GM04504 (cell line): ENCODE measurements at places on chromosomes 6 and 20.

GRCh38 chr6:136773473-136773796 is 18.8 kb downstream of the MAP3K5 start:
- no peak for DNase-seq

GRCh38 chr6:797479-798077 is 104.6 kb upstream of the EXOC2 start:
- peak; percentile 24 for DNase-seq

DNA sequence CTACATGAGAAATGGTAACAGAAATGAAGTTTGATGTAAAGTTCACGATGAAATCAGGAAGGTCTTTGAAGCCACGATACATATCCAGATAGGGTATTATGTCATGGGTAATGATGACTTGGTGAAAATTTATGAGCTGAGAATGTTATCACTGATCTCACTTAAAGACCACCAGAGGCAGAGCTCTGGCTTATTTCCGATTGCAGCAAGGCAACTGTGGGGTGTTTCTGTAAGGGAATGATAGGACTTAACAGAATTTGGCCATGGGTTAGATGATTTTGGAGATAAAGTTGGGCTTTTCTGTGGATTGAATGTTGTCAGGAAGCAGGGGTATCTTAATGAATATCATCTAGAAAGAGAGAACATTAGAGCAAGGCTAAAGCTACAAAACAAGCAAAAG is 508.4 kb downstream of the HDGFL1 start:
- no peak for DNase-seq

DNA sequence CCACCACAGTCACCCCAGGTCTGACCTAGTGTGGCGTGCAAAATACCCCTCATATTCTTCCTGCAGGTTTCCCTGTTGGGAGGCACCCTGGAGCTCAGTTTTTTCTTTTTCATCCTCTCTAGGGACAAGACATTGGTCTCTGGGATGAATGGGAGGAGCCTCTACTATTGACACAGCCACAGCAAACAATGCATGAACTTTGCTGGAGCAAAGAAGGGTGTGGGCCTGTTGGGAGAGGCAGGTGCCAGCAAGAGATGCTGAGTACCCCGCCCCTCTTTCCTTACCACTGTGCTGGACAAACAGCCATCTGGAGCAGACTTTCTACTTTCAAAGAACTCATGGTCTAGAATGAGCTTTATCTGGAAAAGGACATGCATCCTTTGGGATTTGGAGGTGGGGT is 10.1 kb downstream of the TGM3 start:
- DNase-seq = no peak

- no peak for DNase-seq
These were observed 19.0 kb downstream of the RNF24 start for GRCh38 chr20:3996399-3996798.

DNA sequence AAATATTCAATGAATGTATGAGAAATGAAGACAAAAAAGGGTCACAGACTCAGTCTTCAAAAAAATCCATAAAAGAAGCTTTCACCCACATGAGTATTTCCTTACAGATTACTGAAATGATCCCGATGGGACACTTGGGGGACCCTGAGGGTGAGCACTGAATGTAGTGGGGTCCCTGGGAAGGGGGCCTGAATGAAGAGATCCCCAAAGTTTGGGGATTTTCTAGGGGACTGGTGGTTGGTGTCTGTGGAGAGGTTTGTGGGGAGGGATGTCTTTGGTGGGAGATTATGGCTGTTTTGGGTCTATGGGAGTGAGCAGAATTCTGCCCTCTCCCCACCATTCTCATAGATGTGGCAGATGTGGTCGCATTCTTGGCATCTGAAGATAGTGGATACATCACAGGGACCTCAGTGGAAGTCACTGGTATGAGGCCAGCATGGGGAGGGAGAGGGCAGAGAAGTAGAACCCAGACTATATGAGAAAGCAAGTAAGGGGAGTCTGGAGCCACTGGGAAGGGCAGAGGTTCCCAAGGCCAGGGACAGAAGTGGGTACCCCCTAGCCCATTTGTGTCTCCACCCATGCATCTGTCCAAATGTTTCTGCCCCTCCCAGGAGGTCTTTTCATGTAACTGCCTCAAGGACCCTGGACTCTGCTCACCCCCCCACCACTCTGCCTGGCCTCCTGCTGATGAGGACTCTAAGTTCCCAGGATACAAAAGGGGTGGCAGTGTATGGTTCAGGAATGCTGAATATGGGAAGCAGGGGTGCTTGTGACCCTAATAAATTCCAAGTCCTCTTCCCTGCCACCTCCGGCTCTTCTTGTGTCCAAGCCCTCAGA is 1.8 kb downstream of the HSD17B8 start:
- no peak for DNase-seq

DNA sequence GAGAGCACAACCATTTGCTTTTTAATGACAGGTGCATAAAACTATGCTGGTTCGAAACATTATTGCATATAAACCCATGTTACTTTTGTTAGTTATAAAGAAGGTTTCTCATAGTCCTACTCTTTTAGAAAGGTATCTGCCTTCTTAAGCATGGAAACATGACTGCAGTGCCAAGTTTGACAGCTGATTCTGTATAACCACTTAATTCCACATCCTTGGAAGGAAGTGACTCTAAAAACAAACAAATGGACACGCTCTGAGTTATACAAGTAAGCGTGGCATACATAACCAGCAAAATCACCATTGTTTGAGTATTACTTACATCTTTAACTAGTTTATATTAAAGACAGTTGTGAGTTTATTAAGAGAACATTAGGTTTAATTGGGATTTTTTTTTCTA is 125.0 kb upstream of the HDGFL1 start:
- no peak for DNase-seq

GRCh38 chr6:4346659-4347333 is 211.4 kb upstream of the ECI2 start:
- no peak for DNase-seq

DNA sequence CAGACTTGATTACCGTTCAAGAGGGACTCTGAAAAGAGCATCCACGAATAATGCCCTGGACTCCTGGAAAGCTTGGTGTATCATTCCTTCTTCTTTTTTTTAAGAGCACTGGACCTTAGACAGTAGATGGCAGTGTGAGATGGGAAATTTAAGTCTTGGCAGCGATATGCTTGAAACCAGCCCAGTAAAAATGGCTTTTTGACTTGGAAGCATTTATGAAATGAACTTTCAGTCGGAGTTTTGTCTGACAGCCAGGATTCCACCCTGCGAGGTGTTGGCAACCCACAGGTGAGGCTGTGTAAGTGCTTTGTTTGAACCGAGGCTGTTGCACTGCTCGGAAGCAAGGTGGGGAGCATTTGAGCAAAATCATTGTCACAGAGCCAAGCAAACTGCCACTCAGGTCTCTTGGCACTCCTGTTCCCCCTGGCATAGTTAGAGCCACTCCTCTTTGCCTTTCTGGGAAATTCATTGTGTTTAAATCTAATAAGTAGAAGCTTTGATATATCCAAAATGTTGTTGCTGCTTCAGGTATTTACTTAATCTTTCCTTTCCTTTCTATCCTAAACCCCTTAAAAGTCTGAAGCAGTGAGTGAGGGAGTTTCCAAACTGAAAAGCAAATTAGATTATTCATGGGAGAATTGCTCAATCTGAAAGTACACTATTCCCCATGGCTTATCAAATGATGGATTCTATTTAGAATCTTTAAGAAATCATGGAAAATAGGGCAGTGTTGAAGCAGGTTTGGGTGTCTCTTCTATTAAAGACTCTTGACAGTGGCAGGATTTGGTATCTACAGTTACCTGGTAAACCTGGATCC is 272.8 kb upstream of the SLC35B3 start:
- no peak for DNase-seq

DNA sequence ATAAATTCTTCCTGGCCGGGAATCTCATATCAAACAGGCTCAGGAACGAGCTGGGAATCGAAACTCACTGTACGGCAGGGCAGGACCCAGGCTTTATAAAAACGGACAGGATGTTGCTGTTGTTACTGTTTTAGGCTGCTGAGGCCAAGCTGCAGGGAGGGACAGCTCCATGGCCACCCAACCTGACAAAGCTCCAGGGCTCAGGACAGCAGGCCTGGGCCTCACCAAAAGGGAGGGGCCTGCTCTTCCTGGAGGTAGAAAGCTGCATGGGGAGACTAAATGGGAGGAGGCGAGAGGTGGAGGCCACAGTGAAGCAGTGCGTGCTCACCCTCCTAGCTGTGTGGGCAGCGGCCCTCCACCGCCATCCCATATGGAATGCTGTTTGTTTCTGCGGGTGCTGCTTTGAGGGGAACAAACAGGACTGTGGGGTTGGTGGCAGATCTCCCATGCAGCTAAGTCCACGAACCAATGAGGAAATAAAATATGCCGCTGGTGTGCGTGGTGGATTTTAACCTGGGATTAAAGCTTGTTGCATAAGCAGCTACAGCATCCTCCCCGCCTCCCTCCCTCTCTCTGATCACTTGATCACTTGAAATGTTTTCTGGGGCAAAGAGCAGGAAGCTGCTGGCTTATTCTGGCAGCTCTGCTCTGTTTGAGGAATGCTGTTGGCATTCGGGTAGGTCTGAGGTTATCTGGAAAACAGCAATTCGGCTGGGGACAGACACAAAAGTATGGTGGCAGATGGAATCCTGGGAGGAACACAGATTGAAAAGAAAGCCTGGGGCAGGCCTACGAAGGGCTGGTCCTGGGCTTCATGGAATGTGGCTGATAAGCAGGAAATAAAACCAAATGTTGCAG is 2.4 kb upstream of the ZMYND8 start:
- DNase-seq = peak; percentile 84

DNA sequence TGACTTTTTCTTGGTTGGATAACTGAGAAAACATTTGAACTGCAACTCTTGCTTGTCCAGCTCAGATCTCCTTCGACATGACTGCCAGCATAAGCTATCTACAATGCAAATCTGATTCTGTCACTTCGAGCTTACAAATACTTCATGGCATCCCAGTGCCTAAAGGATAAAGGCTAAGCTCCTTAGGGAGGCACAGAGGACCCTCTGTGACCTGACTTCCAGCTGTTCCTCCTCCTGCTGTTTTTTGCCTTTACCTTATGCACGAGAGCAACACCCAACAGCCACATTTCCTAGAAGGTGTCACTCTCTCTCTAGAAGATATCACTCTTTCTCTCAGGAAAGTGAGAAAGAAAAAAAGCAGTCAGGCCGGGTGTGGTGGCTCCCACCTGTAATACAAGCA is 23.4 kb downstream of the SLC17A5 start:
- DNase-seq = no peak

GRCh38 chr6:126955621-126956020 is 162.8 kb upstream of the RSPO3 start:
- DNase-seq = no peak

- DNase-seq = no peak
These were observed 10.7 kb downstream of the MYLIP start for GRCh38 chr6:16139556-16139955.

DNA sequence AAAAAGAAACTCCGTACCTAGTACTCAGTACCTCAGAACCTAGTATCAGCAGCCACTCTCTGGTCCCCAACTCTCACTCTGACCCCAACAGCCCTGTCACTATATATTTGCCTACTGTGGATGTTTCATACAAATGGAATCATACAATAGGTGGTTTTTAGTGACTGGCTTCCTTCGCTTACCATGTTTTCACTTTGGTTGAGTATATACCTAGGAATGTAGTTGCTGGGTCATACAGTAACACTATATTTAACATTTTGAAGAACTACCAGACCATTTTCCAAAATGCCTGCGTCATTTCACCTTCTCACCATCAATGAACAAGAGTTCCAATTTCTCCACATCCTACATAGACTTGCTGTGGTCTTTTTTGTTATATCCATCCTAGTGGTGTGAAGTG is 283.2 kb downstream of the GMDS start:
- DNase-seq = no peak

DNA sequence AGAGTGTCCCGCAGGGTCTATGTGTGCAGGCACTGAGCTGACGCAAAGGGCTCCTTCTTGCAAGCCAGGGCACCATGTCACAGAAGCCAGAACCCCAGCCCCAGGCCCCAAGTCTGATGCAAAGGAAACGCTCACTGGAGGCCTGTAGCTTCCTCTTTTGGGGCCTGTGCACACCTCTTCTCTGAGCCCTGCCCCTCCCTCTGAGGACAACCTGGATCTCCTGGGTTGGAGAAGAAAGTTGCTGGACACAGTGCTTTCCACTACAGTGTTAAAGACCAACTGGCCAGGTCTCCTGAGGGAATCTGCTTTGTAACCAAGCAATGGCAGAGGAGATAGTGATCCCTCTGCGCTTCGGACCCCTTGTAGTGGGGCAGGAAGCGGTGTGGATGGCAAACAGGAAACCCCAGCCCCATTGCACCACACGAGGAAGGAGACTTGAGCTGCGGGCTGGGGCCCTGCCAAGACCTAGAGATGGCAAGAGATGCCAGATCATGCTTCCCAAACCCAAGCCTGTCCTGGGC is 90.0 kb downstream of the PRND start:
- DNase-seq = no peak

GRCh38 chr6:134217105-134217797 is 100.7 kb downstream of the SGK1 start:
- DNase-seq = peak; percentile 25

DNA sequence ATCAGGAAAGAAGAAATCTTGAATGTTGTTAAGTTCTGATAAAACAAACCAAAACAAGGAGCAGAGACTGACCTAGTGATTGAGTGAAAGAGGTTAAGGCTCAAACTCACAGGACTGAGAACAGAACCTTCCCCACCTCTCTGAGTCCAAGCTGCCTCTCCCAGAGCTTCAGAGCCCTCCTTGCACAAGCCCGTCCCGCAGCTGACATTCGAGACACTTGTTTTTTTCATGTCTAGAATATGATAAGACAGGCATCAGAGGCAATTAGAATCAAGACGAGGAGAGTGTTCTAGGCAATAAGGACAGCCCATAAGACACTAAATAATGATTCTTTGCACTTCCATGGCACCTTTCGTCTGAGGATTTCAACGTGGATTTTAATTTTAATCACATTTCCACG is 140.6 kb downstream of the PXDC1 start:
- no peak for DNase-seq

GRCh38 chr6:133540361-133540760 is 299.2 kb downstream of the EYA4 start:
- no peak for DNase-seq

DNA sequence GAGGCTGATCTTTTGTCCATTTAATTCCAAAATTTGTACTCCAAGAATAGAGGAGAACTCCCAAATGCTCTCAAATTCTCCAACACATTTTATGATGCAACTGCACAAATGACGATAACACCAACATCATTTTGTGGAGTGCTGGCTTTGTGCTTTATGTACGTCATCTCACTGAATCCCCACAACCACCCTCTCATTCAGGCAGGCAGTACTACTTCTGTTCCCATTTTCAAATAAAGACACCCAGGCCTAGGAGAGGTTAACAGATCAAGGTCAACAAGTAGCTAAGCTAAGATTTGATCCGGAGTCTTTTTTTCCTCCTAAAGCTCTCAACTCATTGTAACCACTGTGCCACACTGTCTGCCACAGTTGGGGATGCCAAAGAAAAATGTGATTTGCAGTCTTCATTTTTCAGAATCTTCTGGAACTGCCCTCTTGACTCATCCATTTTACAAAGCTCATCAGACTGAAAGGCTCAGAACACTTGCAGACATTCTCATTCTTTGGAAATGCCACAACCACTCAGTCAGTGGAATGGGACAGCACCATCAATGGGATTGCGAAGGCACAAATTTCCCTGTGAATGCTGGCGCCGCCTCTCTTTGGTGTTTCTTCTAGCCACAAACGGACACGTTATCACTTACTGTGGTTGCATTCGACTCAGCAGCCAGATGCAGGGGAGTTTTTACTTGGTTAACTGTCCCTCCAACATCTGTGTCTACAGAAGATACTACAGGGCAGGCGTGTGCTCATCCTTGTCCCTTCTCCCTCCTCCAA is 184.4 kb downstream of the GJA10 start:
- no peak for DNase-seq

- DNase-seq = no peak
These were observed 648.6 kb downstream of the COL12A1 start for GRCh38 chr6:74557236-74557635.

- DNase-seq = no peak
These were observed 232.5 kb downstream of the PKHD1 start for GRCh38 chr6:51854876-51855275.
